ENCODE measurements at places on chromosomes 12 and 14. TPM values are rescaled to one million over a fixed set of nuclear protein-coding genes. Genes with fewer than 3 reads are reported as not detected.

DAO gene
- total RNA-seq = not detected

GRCh38 chr12:54479421-54479820, 6.0 kb upstream of the GTSF1 start:
- DNase-seq = peak; percentile 81

GRCh38 chr12:29707846-29708245, 75.9 kb downstream of the TMTC1 start:
- DNase-seq = no peak

DNA sequence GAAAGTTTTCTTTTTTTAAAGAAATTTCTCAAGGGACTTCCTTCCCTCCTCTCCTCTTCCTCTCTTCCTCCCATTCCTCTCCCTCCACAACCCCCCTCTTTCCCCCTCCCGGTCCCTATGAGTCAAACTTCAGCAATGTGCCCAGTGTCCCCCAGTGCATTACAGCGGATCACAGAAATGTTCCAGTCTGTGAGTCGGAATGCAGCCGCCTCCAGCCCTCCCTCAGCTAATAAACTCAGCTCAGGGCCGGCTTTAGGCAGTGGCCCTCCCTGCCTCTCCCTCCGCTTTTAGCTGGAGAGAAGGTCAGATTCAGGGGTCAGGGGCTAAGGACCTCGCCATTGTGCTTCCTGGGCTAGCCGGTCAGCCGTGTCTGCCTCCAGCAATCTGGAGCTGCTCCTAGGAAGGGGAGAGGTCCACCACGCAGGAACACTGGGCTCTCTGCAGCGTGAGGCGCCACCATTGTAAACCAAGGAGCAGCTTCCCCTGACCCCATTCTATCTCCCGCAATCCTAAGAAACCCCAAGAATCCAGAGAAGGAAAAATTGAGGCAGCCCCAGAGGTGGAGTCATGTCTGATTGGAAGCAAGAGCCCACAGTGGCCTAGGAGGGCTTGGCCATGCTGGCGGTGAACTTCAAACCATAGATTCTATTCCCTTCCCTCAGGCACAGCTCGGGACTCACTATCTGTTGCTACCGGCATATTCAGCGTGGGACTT, 1.1 kb upstream of the HDAC7 start:
- peak; percentile 98 for DNase-seq

DNA sequence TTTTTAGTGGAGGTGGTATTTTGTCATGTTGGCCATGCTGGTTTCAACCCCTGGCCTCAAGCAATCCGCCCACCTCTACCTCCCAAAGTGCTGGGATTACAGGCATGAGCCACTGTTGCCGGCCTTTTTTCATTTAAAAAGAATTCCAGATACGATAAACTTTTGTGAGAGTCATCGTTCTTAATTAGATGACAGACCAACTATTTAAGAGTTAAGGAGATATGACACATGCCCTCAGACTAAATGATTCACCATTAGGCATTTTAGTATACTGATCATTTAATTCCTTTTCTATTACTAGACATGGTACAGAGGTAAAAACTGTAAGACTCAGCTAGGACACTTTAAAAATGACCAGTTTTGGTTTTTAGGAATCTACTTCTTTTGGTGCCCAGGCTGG, 2.4 kb downstream of the ANKRD13A start:
- peak; percentile 69 for DNase-seq

YLPM1 gene
- total RNA-seq = 39.7 TPM

MAP3K9 gene
- total RNA-seq = 0.33 TPM

DNA sequence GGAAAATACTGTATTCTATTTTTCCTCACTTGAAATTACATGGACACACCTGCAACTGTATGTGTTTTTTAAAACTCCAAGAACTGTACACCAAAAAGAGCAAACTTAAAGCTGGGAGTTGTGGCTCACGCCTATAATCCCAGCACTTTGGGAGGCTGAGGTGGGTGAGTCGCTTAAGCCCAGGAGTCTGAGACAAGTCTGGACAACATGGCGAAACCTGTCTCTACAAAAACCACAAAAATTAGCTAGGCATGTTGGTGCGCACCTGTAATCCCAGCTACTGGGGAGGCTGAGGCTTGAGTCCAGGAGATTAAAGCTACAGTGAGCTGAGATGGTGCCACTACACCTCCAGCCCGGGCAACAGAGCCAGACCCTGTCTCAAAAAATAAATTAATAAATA, 95.9 kb downstream of the SINHCAF start:
- no peak for DNase-seq

DNA sequence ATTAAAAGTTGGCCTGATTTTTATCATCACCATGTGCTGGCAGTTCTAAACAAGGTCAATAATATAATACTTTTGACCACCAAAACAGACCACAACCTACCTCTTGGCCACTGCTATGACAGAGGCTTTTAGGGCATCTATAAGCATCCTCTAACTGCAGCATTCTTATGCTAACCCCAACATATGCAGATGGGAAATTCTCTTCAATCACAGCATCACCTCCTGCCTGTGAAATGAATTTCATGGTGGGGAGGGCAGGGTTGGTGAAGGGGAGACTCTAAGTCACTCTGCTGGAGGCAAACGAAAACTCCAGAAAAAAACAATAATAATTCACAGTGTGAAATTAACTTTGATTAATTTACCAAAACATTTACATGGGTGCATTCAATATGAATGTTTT, 78.8 kb upstream of the FAR2 start:
- no peak for DNase-seq

- no peak for DNase-seq
Measured at GRCh38 chr12:120711411-120711810, 1.2 kb downstream of the UNC119B start.

LRRC43 gene
- 0.74 TPM for total RNA-seq

RNASE7 gene
- not detected for total RNA-seq

- peak; percentile 80 for DNase-seq
Measured at GRCh38 chr14:96362965-96363750, at the start of the genes ATG2B and GSKIP. TSS of gene ATG2B (minus strand) at chr14:96363341. CDS start at chr14:96362976, 365 bp downstream. TSS of gene GSKIP (plus strand) at chr14:96363526. CDS start at chr14:96382248, 18,722 bp downstream.

All from fibroblast of the aortic adventitia (primary cell).